ENCODE measurements at places on chromosomes 16 and 17.

- DNase-seq = no peak
- peaks cover 81% of the 10 kb centered on the region for H3K27me3 ChIP-seq
- H3K36me3 ChIP-seq = no peaks in the 10 kb centered on the region
- H3K4me3 ChIP-seq = no peak overlapping the region
These were observed 165.7 kb downstream of the IRF8 start for GRCh38 chr16:86064431-86065250.

GRCh38 chr17:81039854-81040758, 5.2 kb downstream of the BAIAP2 start:
- peaks cover 8% of the 10 kb centered on the region for H3K27me3 ChIP-seq
- no peak overlapping the region for H3K27ac ChIP-seq
- DNase-seq = no peak
- peaks cover 12% of the 10 kb centered on the region for H3K4me1 ChIP-seq
- H3K4me3 ChIP-seq = no peak overlapping the region

- DNase-seq = no peak
- H3K27me3 ChIP-seq = peaks cover 57% of the 10 kb centered on the region
- H3K4me1 ChIP-seq = peaks cover 17% of the 10 kb centered on the region
- no peak overlapping the region for H3K4me3 ChIP-seq
These were observed 2.6 kb downstream of the EPOP start for GRCh38 chr17:38671939-38672720.

DNA sequence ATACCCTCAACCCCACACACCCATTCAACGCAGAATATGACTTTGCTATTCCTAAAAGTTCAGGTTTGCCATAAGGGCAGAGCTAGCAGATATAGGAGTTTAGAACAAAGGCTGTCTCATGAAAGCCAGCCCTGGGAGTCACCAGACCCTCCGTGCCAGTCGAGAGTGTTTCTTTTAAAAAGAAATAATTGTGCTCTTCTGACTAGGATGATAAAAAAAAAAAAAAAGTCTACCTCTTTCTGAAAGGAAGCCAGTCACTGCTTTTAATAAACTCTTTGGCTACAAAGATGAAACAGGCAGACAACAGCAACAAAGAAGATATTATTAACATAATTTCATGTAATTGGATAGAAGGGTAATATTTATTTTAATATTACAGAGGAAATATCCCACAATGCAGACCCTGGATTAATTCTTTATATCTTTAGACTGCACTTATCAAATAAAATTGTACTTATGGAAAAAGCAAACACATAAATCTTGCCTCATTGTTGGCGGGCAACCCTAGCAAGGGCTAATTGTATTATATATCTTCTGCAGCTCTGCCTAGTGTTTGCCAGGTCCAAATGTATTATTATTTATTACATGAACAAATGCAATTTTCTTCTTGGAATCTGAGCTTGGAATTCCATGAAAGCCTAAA, 277.5 kb upstream of the DYNLRB2 start:
- peaks cover 3% of the 10 kb centered on the region for H3K4me1 ChIP-seq
- H3K27me3 ChIP-seq = peaks cover 32% of the 10 kb centered on the region
- no peak for DNase-seq
- no peak overlapping the region for H3K4me3 ChIP-seq

All from effector memory CD8-positive, alpha-beta T cell (primary cell).